H1 (cell line): ENCODE measurements at places on chromosomes 11 and 22.

GRCh38 chr11:73787051-73787642, 527 bp upstream of the MRPL48 start:
- DNase-seq: no peak

GRCh38 chr11:116927163-116927974, 89.9 kb upstream of the APOA1 start:
- no peak for DNase-seq

- no peak for DNase-seq
These were observed 130.7 kb downstream of the FEZ1 start for GRCh38 chr11:125365196-125365931.

GRCh38 chr11:127042445-127042844, 41.9 kb upstream of the KIRREL3 start:
- no peak for DNase-seq

DNA sequence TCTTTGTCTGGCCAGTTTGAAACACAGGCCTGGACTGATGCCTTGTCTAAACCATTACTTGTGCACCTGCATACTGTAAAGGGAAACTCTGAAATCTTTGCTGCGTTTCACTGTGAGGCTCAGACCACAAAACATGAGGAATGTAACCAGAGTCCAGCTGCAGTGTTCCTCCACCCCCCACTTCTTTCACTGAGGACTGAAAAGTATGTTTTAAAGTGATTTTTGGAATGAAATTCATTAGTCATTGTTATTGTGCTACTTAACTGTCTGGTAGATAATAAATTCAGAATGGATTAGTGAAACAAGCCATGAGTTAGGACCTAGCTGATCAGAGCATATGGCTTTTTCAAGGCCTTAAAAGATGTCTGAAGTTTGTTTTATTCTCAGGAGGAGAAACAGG, 181.2 kb downstream of the WNT11 start:
- DNase-seq: no peak

DNA sequence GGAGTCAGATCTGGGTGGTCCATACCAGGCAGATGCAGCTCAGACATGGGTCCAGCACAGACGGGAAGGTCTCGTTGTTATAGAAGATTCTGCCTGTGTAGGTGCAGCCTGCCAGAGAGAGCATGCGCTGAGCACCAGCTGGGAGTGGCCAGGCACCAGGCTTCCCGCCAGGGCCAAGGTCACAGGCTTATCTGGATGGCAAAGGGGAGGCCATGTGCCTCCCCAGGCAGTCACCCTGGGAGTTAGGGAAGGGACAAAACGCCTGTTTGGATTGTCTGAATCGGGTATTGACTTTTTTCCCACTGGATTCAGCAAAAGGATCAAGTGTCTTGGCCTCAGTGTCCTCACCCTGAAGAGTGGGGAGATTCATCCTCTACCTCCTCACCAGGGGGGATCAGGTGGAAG, 26.5 kb downstream of the PGA5 start:
- DNase-seq: no peak

DNA sequence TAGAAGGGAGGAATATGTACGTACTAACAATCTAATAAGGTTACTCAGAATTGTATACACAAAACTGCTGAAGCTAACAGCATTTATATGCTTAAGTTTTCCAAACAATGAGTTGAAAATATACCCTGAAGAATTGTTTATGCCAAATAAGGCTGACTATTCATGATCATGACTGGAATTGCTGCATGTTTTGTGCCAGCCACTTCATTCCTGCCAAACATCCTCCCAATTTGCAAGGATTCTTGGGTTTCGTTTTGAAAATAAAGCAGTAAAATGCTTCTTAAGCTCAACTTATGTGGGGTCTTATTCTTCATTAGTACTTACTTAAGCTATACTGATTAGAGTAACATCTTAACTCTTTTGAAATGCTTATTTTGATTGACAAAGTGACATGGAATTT, 149.0 kb downstream of the SPON1 start:
- no peak for DNase-seq

DNA sequence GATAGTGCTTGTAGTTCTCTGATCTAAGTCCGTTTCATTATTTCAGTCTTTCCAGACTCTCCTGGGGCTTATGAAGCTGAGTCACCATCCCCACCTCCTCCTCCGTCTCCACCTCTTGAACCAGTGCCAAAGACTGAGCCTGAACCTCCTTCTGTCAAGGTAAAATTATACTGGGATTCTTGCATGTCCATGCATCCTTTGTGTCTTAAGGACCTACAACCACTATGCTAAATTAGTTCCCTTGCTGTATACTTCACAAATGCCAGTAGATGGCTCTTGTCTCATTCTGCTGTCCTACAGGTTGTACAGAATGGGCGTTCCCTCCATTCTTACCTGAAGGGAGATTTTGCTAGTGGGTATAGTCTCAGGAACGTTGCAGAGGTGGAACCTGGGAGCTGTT, 42.2 kb downstream of the POLD3 start:
- no peak for DNase-seq

- no peak for DNase-seq
These were observed 152.4 kb downstream of the FCHSD2 start for GRCh38 chr11:72989727-72990126.

- peak; percentile 77 for DNase-seq
These were observed 1.7 kb downstream of the PGR start for GRCh38 chr11:101127699-101128570.
